ENCODE measurements at places on chromosomes 16 and 17. TPM values are rescaled to one million over a fixed set of nuclear protein-coding genes. Genes with fewer than 3 reads are reported as not detected.

DNA sequence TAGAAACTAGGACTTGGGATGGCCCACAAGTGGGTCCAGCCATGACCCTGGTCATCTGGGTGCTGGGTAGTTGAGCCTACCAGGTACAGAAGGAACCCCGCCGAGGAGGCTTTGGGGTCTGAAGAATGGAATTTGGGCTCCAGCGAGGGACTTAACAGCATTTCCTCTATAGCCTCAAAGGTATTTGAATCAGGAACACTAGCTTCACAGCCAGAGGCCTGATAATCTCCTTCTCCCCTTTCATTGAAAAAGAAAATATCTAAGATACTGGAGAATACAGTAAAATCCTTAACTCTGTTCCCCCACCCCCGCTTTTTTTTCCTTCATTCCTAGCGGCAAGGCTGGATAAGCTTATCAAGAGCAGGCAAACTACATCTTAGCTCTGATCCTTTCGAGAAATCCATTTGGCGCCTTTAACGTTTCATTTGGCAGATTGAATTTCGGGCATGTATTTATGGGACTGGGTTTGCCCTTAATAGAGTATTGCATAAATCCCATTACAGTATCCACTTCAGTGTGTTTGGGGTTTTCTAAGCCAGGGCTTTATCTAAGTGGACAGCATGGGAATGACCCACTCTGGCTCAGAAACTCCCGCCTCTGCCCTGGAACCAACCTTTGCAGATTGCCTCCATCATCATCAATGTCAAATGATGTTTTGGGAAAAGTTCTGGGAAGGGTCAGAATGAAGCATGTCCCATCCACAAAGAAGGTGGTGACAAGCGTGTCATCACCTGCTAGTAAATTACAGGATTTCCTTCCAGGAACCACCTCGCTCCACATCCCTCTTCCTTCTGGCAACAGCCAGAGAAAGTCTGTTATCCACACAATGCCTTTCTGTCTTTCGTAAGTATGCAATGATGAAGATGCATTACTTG lies 36.9 kb downstream of the XYLT1 start:
- no peak for DNase-seq

DNA sequence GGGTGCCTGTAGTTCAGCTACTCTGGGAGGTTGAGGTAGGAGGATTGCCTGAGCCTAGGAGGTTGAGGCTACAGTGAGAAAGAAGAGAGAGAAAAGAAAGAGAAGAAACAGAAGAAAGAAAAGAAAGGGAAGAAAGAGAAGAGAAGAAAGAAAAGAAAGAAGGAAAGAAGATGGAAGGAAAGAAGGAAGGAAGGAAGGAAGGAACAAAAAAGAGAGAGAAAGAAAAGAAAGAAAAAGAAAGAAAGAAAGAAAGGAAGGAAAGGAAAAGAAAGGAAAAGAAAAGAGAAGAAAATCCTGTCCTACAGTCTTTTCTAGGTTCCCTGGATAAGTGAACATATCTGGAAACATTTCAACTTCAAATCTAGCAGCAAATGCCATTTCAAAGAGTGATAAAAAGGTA lies 29.6 kb upstream of the PHLPP2 start:
- no peak for DNase-seq

Gene CCL16
- total RNA-seq, result 0.21 TPM

Gene ARL5C
- 0.37 TPM for total RNA-seq

Gene PPP1R1B
- 5.1 TPM for total RNA-seq

Data from urinary bladder (tissue), 4 donors.